Upper lobe of right lung (tissue), 1 donor: ENCODE measurements at places on chromosomes 1 and 21. TPM values are rescaled to one million over a fixed set of nuclear protein-coding genes. Genes with fewer than 3 reads are reported as not detected.
A peak's percentile ranks its signal among the peaks of the same experiment; 100 is the strongest.

- peaks cover 17% of the 10 kb centered on the region for H3K4me1 ChIP-seq
- H3K27ac ChIP-seq = no peak overlapping the region
- H3K27me3 ChIP-seq = no peaks in the 10 kb centered on the region
Measured at GRCh38 chr1:156111355-156111962, 3.1 kb upstream of the LMNA start.

- no peaks in the 10 kb centered on the region for H3K36me3 ChIP-seq
- H3K4me3 ChIP-seq = no peak overlapping the region
- no peaks in the 10 kb centered on the region for H3K4me1 ChIP-seq
- DNase-seq = no peak
- no peaks in the 10 kb centered on the region for H3K27me3 ChIP-seq
Measured at GRCh38 chr1:62826901-62827300, 43.0 kb downstream of the ATG4C start.

- peaks cover 43% of the 10 kb centered on the region for H3K4me1 ChIP-seq
- no peak for DNase-seq
- no peak overlapping the region for H3K4me3 ChIP-seq
- H3K27me3 ChIP-seq = no peaks in the 10 kb centered on the region
- peak overlapping the region; percentile 67 for H3K27ac ChIP-seq
- H3K36me3 ChIP-seq = no peaks in the 10 kb centered on the region
Measured at GRCh38 chr1:10509809-10510509, 35.2 kb downstream of the PEX14 start.

- no peak for DNase-seq
- H3K27me3 ChIP-seq = no peaks in the 10 kb centered on the region
- H3K27ac ChIP-seq = no peak overlapping the region
- no peaks in the 10 kb centered on the region for H3K36me3 ChIP-seq
Measured at GRCh38 chr1:11711490-11711889, 20.0 kb downstream of the DRAXIN start.

DNA sequence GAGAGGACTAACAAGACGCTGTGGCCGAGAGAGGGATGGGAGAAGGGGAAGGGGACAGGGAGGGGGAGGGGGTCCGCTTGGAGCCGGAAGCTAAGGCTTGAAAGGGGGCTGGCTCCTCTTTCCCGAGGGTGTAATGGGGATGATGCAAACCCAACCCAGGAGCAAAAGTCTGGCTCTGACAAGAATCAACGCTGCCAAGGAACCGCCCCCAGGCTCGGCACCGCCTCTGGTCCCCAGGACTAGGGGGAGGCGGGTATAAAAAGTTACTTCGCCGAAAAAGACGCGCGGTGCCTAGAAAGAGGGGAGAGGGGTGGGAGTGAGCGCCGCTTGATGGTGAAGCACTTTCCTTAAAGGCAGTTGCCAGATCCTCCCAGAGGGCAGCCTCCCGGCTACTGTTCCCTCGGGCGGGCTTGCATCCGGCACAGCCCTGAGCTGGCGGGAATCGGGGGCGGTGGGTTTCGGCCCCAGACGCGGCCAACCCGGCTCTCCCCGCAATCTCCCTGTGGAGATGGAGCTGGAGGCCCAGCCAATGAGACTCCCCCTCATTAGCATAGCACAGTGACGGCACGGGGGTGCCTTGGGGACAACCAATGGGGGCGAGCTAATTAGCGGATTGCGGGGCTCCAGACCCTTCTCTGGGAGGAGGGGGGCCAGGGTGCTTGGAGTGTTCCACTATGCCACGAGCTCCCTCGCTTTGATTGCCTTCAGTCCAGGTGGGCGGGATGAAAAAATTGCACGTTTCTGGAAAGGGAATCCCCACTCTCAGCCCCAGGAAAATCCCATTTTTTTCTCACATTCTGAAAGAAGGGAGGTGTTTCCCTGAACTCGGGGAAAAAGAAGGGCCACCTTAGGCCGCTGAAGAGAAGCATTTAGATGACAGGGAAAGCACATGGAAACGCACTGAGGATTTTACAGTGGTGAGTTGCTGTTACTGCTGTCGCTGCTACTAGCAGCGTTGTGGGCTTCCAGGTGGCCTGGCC, at the start of gene KCNT2:
KCNT2 (minus strand) TSS at position 51 of the 980 bp plus-strand sequence. CDS start 131 bp downstream, outside the sequence.
- H3K36me3 ChIP-seq = no peaks in the 10 kb centered on the region
- H3K4me3 ChIP-seq = peak within 1 kb of the TSS; percentile 55
- peaks cover 12% of the 10 kb centered on the region for H3K4me1 ChIP-seq
- peak; percentile 69 for DNase-seq

DNA sequence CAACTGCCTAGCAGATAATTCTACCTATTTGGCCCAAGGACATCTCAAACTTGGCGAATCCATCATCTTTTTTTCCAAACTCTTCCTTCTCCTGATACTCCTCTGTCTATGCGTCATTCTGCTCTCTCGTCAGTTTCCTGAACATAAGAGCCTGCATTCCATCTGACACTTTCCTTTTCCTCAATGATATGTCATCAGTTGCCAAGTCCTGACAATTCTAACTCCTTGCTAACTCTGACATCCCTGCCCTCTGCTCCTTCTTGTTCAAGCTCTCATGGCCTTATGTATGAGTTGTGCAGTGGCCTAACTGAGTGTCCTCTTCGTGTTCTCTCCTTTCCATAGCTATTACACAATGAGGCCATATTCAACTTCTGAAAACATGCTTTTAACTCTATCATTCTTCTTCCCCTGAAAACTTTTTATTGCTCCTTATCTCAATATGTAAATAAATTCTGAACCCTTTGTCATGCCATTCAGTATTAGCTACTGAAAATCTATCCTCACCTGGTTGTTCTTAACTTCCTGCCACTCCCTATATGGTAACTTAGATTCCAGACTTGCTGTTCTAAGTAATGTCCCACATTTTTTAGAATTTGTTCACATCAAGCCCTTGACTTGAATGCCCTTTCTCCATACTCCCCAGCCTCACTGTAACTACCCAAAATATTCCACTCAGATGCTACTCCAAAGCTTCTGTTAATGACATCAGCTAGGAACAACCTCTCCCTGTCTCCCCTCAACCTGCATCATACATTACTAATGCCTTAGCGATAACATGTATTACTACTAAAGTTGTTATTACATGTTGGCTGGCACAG, 11.5 kb downstream of the PALMD start:
- no peaks in the 10 kb centered on the region for H3K4me1 ChIP-seq
- DNase-seq = no peak
- no peak overlapping the region for H3K4me3 ChIP-seq
- H3K27me3 ChIP-seq = no peaks in the 10 kb centered on the region
- no peak overlapping the region for H3K27ac ChIP-seq

- H3K4me3 ChIP-seq = peak overlapping the region; percentile 51
- DNase-seq = peak; percentile 76
- no peaks in the 10 kb centered on the region for H3K36me3 ChIP-seq
- H3K4me1 ChIP-seq = no peaks in the 10 kb centered on the region
Measured at GRCh38 chr1:161439280-161440232, 65.7 kb upstream of the FCGR2A start.

- H3K4me1 ChIP-seq = no peaks in the 10 kb centered on the region
- DNase-seq = no peak
- no peaks in the 10 kb centered on the region for H3K27me3 ChIP-seq
- no peaks in the 10 kb centered on the region for H3K36me3 ChIP-seq
- no peak overlapping the region for H3K27ac ChIP-seq
Measured at GRCh38 chr1:236338096-236338495, 56.0 kb upstream of the EDARADD start.

- H3K36me3 ChIP-seq = no peaks in the 10 kb centered on the region
- no peak overlapping the region for H3K4me3 ChIP-seq
- no peak for DNase-seq
- no peak overlapping the region for H3K27ac ChIP-seq
Measured at GRCh38 chr21:34185026-34185750, 111.8 kb downstream of the MRPS6 start.

DNA sequence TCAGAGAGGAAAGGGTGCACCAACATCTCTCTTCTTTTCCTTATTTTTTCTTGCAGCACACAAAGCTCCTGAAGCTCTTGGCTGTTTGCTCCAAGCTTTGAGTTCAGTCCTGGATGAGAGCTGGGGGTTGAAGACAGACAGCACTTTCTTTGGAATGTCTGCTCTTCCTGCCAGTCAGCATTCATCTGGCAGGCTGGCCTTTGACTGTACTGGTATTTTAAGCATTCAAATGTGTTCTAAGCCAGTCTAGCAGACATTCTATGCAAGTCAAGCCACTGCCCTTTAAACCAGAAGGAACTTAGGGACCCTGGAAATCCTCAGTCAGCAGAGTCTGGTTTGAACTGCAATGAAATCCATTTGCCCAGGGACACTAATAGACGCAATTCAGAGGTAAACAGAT, 45.0 kb downstream of the XCL1 start:
- H3K4me1 ChIP-seq = no peaks in the 10 kb centered on the region
- H3K27me3 ChIP-seq = no peaks in the 10 kb centered on the region
- no peak overlapping the region for H3K27ac ChIP-seq
- H3K36me3 ChIP-seq = no peaks in the 10 kb centered on the region
- H3K4me3 ChIP-seq = no peak overlapping the region

DNA sequence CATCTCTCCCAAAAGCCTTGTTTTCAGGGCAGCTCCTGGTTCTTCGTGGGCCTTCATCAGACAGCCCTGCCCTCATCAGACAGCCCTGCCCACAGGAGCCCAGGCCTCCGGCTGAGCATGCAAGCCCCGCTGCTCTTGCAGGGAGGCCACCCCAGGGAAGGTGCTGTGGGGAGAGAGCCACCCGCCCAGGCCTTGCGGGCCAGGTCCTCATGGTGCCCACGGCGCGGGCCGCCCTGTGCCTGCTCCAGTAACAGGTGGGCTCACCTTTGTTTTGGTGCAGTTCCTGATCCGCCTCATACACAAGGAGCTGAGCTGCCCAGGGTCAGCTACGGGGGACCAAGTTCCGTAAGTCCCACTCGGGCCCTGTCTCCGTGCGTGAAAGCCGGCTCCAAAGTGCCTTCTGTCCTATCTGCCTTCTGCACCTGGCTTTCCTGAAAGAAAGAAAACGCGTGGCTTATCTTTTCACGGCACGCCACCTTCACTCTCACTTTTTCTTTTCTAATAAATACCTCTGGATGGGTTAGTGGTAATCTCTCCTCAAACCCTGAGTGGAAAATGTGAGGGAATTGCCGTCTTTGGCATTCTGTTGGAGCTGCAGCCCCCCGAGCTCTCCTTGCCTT, 65.9 kb downstream of the SLC37A1 start:
- H3K4me3 ChIP-seq = no peak overlapping the region
- no peak overlapping the region for H3K27ac ChIP-seq
- DNase-seq = no peak

DNA sequence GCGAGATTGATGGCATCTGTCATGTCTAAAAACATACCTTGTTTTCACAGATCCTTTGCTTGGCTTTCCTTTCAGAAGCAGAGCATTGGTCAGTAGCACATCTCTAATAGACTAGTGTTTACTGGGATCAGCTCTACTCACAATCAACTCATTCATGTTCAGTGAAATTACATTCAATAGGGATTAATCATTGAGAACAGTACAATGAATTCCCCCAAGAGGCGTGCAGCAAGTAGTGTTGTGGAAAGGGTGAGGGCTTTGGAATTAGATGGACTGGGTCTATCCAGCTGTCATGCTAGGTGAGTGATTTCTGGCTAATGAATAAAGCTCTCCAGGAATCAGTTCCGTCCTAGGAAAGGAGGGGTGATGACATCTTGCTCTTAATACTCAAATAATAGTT, 155.2 kb upstream of the COA6 start:
- no peaks in the 10 kb centered on the region for H3K36me3 ChIP-seq
- no peak overlapping the region for H3K27ac ChIP-seq
- no peak for DNase-seq
- H3K27me3 ChIP-seq = peaks cover 17% of the 10 kb centered on the region
- H3K4me1 ChIP-seq = peaks cover 5% of the 10 kb centered on the region

GRCh38 chr1:240644732-240645131, 32.8 kb upstream of the GREM2 start:
- H3K4me3 ChIP-seq = no peak overlapping the region
- H3K4me1 ChIP-seq = no peaks in the 10 kb centered on the region
- no peak for DNase-seq
- no peaks in the 10 kb centered on the region for H3K36me3 ChIP-seq

DNA sequence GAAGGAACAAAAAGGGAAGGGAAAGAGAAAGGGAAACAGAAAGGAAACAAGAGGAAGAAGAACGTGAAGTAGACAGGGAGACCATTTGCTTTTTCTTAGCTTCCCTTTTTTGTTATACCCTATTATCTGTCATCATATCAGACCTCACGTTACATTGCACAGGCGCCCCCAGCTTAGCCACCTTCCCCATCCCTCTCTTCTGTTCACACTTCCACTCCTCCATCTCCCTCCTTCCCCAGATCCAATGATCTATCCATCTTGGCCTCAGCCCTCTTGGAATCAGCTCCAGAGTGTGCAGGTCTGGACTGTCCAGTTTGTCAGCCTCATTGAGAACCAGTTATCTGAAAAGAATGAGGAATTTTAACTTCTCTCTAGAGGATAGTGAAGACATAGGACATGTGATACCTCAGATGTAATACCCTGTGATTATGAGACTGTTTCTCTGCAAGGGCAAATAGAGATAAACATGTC, 101.1 kb upstream of the ERRFI1 start:
- peaks cover 2% of the 10 kb centered on the region for H3K4me1 ChIP-seq
- no peaks in the 10 kb centered on the region for H3K36me3 ChIP-seq
- no peak for DNase-seq
- H3K27ac ChIP-seq = peak overlapping the region; percentile 68
- no peak overlapping the region for H3K4me3 ChIP-seq

GRCh38 chr1:43354936-43355335, 3.8 kb upstream of the CDC20 start:
- H3K27me3 ChIP-seq = no peaks in the 10 kb centered on the region
- no peaks in the 10 kb centered on the region for H3K36me3 ChIP-seq
- no peak overlapping the region for H3K4me3 ChIP-seq
- no peak for DNase-seq

- DNase-seq = no peak
- no peaks in the 10 kb centered on the region for H3K4me1 ChIP-seq
- no peak overlapping the region for H3K4me3 ChIP-seq
- no peaks in the 10 kb centered on the region for H3K27me3 ChIP-seq
- no peak overlapping the region for H3K27ac ChIP-seq
- H3K36me3 ChIP-seq = no peaks in the 10 kb centered on the region
Measured at GRCh38 chr1:50097021-50097679, 11.6 kb upstream of the ELAVL4 start.

- H3K27me3 ChIP-seq = no peaks in the 10 kb centered on the region
- H3K27ac ChIP-seq = no peak overlapping the region
- H3K4me3 ChIP-seq = no peak overlapping the region
- no peaks in the 10 kb centered on the region for H3K4me1 ChIP-seq
- H3K36me3 ChIP-seq = no peaks in the 10 kb centered on the region
Measured at GRCh38 chr21:42574234-42575027, 60.8 kb downstream of the SLC37A1 start.

RHEX gene
- 17.3 TPM for total RNA-seq

RPE65 gene
- not detected for total RNA-seq

OR2L13 gene
- total RNA-seq = not detected

MCOLN2 gene
- total RNA-seq = 10.1 TPM

LCE1F gene
- total RNA-seq = not detected

VWA5B1 gene
- 0.09 TPM for total RNA-seq
